ENCODE measurements at places on chromosomes 13 and 19.

- no peak for DNase-seq
Measured at GRCh38 chr13:51614350-51614786, 30.1 kb downstream of the WDFY2 start.

- DNase-seq: no peak
Measured at GRCh38 chr19:4445963-4446703, 11.5 kb downstream of the UBXN6 start.

DNA sequence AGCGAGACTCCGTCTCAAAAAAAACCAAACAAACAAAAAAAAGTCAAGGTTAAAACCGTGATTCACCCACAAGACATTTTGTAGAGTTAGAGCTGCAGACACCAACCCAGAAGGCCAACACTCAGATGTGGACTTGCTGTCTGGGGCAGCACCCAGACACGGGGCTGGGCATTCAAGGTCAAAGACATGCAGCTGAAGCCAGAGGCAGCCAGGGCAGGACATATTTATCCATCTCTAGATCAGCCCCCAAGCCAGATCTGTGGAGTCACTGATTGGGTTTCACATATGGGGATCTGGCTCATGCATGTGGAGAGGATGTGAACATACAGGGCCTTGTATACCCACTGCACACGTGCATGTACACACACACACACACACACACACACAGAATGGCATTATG, 3.6 kb downstream of the KLK15 start:
- no peak for DNase-seq

DNA sequence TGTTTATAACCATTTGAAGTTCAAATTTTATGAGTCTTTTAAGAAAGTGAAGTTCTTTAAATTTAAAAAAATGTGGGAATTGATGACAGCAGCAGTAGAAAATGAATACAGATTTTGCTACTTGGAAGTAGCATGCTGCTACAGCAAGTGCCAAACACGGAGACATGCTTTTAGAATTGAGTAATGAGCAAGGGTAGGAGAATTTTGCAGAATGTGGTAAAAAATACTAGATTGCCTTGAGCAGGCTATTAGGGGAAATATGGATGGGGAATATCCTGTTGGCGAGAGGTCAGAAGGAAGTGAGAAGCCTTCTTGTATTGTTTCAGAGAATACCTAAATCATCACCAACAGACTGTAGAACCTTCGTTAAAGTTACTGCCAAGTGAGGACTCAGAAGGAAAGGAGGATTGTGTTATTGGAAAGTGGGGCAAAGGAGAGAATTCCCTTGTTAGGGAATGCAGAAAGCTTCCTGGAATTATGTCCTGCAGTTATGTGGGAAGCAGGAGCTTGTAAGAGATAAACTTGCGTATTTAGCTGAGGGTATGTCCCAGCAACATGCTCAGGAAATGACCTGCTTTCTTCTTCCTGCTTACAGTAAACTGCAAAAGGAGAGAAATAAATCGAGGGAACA, 32.4 kb upstream of the OXGR1 start:
- DNase-seq: no peak

- DNase-seq: no peak
Measured at GRCh38 chr13:30584051-30584731, 33.5 kb upstream of the USPL1 start.

DNA sequence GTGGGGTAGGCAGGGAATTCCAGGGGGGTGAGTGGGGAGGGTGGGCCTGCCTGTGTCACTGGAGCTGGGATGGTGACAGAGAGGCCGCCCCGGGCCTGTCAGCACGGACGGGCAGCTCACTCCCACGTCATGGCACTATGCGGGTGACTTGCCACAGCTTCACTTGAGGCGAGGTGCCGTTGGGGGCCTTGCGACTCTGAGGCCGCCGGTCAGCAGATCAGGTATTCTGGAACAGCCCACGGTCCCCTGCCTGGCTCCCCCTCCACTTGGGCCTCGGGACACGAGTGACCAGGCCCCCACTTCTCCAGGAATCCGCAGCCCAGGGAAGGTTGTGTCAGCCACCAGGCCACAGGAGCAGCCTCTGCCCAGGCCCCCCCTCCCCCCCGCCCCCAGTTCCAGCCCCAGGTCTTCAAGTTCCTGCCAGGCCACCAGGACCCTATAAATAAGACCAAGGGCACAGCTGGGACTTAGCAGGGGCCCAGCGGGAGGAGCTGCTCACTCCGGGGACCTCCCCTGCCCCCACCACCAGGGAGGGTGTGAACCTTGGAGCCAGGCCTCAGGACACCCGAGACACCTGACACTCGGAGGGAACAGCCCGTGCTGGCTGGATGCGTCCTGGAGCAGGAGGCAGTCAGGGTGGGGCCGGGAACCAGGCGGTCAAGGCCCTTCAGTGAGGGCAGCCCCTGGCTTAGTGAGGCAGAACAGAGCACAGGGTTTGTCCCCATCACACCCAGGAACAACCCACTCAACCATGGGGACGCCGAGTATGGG, 2.7 kb upstream of the MIDN start:
- DNase-seq: no peak

DNA sequence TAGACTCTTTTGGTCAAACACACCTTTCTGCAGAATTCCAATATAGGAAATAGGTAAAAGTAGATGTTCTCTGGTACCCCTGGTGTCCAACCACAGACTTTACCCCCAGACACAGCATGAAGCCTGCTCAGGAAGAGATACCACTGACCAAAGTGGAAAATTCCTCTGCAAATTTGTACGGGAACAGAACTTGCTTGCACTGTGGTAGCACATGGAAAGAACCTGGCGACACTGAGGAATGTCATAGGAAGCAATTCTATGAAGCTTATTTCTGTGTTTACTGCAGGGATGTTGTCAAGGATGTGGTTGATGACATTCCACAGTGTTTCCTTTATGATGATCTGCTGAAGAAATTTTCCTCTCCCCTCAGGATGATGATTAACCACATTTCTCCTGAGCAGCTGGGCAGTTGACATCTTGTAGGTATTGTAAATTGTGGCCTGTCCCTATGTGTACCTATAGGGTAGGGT, 48.9 kb upstream of the TNFSF11 start:
- DNase-seq: peak; percentile 47

DNA sequence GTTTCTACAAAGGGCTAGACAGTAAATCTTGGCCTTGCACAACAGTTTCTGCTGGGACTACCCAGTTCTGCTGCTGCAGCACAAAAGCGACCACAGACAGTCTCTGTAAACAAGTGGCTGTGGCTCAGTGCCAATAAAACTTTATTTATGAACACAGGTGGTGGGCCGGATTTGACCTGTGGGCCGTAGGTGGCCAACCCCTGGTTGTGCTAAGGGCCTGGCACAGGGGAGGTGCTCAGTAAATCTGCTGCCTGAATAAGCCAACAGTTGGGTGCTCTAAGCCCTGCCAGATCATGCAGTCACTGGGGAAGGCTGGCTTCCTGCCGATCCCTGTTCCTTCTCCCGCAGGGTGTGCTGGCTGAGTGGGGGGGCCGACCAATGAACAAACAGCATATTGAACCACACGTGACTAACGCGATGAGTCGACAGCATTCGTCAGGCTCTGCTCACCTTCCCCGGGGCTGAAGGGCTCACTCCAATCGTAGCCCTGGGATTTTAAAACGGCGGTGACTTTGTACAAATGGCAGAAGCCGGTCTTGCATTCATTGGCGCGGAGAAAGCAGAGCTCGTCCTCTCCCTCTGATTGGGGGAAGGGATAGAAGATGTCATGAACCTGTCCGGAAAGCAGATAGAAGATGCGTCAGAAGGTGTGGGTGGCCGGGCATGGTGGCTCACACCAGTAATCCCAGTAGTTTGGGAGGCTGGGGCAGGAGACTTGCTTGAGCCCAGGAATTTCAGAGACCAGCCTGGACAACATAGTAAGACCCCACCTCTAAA, 24.3 kb upstream of the MYDGF start:
- peak; percentile 94 for DNase-seq

DNA sequence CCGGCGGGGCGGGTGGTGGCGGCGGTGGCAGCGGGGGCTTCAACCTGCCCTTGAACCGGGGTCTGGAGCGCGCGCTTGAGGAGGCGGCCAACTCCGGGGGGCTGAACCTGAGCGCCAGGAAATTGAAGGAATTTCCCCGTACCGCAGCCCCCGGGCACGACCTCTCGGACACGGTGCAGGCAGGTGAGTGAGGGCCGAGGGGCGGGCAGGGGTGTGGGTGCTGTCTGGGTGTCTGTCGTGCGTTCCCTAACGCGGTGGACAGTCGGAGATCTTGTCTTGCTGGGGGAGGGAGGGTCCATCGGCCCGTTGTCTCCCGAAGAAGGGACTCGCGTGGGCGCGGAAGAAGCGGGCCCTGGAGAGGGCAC, 533 bp downstream of the LRCH1 start:
- no peak for DNase-seq

- no peak for DNase-seq
Measured at GRCh38 chr19:23440791-23441190, 45.5 kb upstream of the ZNF91 start.

DNA sequence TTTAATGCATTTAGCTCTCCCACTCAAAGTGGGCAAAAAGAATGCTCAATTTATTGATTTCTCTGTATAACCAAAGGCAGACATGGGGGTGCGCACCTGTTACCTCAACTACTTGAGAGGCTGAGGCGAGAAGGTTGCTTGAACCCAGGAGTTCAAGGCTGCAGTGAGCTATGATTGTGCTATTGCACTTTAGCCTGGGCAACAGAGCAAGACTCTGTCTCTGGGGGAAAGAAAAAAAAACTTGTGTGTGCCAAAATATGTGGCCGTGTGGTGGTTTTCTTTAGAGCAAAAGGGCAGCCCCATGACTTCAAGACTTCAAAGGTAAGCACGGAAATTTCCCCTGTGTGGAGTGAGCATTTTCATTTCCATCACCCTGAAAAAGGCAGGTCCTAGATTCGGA, 81.9 kb downstream of the IPO5 start:
- no peak for DNase-seq

GRCh38 chr13:59477011-59477410, 686.7 kb downstream of the DIAPH3 start:
- no peak for DNase-seq

- DNase-seq: peak; percentile 49
Measured at GRCh38 chr19:2391118-2391725, 31.2 kb downstream of the TMPRSS9 start.

DNA sequence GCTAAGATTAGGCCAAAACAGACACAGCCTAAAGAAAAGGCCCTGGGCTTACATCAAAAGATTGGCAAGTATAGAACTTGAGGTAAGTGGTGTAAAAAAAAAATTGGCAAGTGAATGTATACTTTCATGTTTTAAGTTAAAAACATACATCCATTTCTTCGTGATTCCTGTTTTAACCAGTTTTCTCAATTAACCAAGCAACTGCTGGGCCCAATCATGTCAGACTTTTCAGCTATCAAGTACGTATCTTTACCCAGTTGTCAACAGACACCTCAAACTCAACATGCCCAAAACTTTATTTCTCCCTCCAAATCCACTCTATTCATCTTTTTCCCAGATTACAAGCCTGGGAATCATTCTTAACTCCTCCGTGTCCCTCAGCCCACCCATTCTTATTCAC, 1.0 kb downstream of the PCID2 start:
- no peak for DNase-seq

DNA sequence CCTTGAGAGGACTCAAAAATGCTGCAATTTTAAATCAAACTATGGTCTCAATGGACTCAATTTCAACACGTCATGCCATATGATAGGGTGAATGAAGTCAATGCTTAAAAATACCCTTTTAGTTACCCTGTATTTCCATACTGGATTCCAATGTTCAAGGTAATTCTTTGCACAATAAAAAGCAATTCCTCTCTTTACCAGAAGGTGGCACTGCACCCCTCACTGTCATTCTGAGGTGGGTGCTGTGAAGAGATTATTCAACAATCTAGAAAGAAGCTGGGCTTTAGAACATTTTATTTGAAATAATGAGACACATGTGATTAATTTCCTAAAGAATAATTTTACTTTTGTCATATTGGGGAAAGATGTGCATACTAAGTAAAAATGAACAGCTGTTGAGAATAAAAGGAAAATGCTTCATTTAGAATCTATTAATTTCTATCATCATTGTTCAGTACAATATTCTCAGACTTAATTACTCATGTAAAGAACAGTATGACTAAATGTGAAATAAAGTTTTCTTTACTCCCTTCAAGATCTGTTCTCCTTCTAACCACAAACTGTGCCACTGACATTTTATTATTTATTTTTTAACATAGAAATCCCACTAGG, 789.1 kb downstream of the GPC5 start:
- DNase-seq: peak; percentile 23

- DNase-seq: peak; percentile 32
Measured at GRCh38 chr13:38543561-38543960, 143.3 kb upstream of the FREM2 start.

- peak; percentile 27 for DNase-seq
Measured at GRCh38 chr13:73341748-73342147, 282.9 kb downstream of the KLF5 start.

GRCh38 chr19:19067276-19068072, 3.7 kb downstream of the SLC25A42 start:
- no peak for DNase-seq

- DNase-seq: no peak
Measured at GRCh38 chr19:17370026-17370587, 7.0 kb downstream of the PLVAP start.

- DNase-seq: no peak
Measured at GRCh38 chr19:45103156-45103507, 10.2 kb downstream of the PPP1R37 start.

GRCh38 chr13:31167490-31167889, 5.8 kb upstream of the HSPH1 start:
- no peak for DNase-seq

- DNase-seq: no peak
Measured at GRCh38 chr13:29920025-29920643, 69.7 kb upstream of the UBL3 start.

DNA sequence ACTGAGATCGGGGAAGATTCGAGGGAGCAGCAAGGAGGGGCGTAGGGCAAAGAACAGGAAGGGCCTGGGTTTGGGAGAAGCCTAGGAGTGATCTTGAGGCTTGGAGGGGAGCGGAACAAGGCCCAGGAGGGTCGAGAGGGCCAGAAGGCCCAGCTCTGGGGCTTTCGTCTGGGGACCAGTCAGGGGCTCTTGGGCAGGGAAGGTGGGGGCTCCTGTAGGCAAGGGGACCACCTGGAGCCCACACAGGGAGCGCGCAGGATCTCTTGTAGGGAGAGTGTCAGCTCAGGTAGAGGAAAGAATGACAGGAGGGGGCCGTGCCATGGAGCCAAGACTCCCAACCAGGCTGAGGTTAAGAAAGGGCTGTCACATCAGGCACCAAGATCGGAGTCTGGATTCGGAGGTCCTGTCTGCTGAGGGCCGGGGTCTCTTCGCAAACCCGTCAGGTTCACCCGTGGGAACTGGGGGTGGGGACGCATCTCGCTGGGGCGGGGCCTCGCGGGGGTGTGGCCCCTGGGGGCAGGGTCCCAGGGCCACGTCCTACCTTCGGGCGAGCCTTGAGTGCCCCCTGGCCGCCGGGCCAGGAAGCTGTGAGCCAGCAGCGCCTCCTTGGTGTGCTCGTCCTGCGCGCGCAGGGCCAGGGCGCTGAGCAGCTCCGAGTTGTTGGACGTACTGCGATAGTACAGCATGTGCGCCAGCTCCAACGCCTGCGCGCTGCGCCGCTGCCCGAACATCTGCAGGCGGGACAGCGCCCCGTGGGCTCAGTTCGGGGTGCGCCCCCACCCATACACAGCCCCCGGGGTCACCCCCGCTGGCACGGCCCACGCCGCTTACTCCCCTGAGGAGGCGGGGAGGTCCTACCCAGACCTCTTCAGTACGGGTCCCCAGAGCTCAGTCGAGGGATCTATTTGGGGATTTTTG, 8.4 kb downstream of the EMP3 start:
- peak; percentile 63 for DNase-seq

- peak; percentile 68 for DNase-seq
Measured at GRCh38 chr13:76516013-76516412, 370.2 kb downstream of the KCTD12 start.

- no peak for DNase-seq
Measured at GRCh38 chr13:114044486-114044885, 70.6 kb upstream of the C13orf46 start.

Measured in astrocyte of the cerebellum (primary cell).